ENCODE measurements at places on chromosomes 2 and 18. TPM values are rescaled to one million over a fixed set of nuclear protein-coding genes. Genes with fewer than 3 reads are reported as not detected.

The DSG2 gene
- 1.2 TPM for total RNA-seq

The DUSP2 gene
- total RNA-seq, result 2.2 TPM

The PLEKHH2 gene
- total RNA-seq, result 20.3 TPM

The CROCC2 gene
- total RNA-seq, result not detected

DNA sequence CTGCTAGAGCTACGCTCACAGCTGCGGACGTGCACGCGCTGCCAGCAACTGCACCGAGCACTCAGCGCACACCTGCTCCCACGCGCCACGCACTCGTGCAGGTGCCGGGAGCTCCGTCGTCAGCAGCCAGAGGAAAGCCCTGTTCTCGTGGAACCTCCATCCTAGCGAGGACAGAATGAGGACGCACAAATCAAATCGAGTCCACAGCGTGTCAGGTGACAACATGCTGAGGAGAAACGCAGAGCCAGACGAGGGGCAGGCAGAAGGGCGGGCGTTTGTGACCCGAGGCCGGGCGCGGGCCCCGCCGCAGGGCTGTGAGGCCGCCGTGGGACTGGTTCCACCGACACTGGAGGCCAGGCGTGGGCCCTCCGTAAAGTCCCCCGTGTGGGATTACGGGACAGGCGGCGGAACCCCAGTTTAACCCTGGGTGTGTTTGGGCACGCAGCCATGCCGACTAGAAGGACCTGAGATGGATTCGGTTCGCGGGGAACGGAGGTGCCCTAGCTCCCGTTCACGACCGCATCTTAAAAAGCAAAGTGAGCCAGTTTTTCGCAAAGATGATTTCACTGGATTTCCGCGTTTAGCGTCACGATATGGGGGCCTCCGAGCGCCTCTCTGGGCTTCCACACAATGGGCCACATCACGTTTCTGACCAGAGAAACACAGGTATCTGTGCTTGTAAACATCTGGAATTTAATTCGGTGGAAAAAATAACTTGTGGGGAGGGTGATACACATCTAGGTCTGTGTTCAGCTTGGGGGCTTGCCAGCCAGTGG is 26.9 kb upstream of the ALKAL2 start:
- H3K4me1 ChIP-seq, result no peaks in the 10 kb centered on the region
- H3K27me3 ChIP-seq, result peaks cover 27% of the 10 kb centered on the region
- no peak overlapping the region for H3K4me3 ChIP-seq

GRCh38 chr2:10232096-10232815 is 70.4 kb upstream of the HPCAL1 start:
- H3K27ac ChIP-seq, result no peak overlapping the region
- H3K36me3 ChIP-seq, result no peaks in the 10 kb centered on the region
- no peaks in the 10 kb centered on the region for H3K27me3 ChIP-seq
- H3K4me3 ChIP-seq, result no peak overlapping the region
- no peak for DNase-seq

GRCh38 chr2:111034146-111034545 is 86.6 kb upstream of the BCL2L11 start:
- H3K36me3 ChIP-seq, result no peaks in the 10 kb centered on the region
- DNase-seq, result no peak
- H3K4me3 ChIP-seq, result no peak overlapping the region
- H3K27me3 ChIP-seq, result no peaks in the 10 kb centered on the region
